AML-193 (cell line): ENCODE measurements at places on chromosomes 1 and 21.

DNA sequence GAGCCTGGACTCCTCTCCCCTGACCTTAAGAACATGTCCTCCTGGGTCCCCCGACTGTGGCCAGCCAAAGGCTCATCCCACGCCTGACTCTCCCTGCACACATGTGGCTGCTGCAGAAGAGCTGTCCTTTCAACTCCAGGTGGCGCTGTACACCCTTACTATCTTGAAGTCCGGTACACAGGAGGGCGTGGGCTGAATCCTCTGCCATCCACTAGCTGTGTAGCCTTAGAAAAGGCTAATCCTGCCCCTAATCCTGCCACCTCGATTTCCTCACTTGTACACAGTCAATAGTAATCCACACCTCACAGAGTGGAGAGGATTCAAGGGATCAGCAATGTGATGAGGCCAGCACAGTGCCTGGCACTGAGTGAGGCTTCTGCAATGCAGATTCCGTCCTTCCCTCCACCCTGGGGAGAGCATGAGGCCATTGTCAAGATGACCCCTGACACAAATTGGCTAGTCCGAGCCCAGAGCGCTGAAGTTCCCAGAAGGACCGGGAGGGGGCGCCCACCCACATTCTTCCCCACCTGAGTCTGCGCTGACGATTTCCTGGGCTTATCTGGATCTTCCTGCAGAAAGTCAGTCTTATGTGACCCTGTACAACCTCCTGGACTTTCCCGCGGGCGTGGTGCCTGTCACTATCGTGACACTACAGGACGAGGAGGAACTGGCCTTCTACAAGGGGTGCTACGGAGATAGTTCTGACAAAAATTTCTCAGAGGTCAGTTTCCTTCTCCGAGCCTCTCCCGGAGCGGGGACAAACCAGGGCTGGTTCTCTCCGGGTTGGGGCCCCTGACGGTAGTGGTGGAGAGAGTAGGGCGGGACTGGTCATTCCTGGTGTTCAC lies 47.1 kb upstream of the DMBX1 start:
- peak; percentile 51 for DNase-seq

DNA sequence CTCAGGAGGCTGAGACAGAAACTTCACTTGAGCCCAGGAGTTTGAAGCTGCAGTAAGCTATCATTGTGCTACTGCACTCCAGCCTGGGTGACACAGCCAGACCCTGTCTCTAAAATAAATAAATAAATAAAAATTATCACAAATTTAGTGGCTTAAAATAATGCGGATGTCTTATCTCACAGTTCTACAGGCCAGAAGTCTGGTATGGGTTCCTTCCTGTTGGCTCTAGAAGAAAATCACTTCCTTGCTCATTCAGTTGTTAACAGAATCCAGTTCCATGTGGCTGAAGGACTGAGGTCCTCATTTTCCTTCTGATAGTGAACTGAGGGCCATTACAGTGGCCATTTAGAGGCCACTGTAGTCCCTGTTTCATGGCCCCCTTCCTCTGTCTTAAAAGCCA lies 94.6 kb upstream of the S1PR1 start:
- no peak for DNase-seq

DNA sequence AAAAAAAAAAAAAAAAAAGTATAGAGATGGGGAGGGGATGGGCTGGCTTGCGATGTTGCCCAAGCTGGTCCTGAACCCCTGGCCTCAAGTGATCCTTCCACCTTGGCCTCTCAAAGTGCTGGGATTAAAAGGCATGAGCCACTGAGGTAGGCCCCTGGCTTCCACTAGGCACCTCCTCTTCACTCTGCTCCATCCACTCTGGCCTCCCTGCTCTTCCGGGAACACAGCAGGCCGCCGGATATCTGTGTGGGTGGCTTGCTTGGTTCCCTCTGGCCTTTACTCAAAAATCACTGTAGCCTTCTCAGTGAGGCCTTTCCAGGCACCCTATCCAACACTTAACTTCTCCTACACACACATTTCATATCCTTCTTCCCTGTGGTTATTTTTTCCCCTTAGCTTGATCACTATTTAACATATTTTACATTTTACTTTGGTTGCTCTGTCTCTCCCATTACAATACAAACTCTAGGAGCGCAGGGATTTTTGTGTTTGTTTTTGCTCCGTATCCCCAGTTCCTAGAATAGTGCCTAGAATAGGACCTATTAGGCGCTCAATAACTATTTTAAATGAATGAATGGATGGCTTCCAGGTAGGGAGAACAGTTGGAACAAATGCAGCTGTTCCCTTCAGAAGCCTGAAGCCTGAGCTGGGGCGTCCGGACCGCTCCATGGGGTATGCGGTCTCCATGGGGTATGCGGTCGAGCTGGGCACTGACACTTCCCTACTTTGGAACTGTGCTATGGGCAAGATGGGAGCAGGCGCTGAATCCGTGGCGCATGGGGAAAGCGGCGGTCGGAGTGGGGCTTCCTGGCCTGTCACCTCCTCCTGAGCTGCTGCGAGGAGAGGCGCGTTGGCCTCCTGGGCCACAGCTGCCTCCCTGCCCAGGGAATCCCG lies 46.7 kb downstream of the H3-3A start:
- no peak for DNase-seq

DNA sequence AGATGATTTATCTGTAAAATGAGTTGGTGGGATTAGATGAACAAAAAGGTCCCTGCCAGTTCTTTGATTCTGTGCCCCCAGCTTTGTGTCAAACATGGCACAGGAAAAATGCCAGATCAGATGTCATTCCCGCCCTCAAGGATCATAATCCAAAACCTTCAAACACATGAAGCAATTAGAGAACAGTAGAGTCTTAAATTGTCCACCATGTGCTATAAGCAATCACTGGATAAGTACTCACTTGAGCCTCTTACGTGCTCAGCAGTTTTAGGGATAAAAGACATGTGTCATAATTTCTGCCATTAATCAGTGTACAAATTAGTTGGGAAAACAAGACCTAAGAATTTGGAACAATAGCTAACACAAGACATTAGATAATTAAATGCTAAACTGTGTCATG lies 15.4 kb upstream of the KIAA0040 start:
- DNase-seq, result no peak

- no peak for DNase-seq
Measured at GRCh38 chr1:232473324-232473723, 156.6 kb downstream of the SIPA1L2 start.

DNA sequence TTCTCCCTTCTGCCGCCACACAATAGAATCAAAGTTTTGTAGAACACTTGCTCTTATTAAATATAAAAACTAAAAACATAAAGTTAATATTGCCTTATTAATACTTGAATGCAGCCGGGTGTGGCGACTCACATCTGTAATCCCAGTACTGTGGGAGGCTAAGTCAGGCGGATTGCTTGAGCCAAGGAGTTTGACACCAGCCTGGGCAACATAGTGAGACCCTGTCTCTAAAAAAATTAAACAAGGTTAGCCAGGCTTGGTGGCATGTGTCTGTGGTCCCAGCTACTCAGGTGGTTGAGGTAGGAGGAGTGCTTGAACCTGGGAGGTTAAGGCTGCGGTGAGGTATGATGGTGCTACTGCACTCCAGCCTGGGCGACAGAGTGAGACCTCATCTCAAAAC lies 13.2 kb upstream of the HHAT start:
- DNase-seq, result no peak

- no peak for DNase-seq
Measured at GRCh38 chr1:235883261-235883927, 16.7 kb upstream of the LYST start.
